Hematopoietic multipotent progenitor cell (in vitro differentiated cells): ENCODE measurements at places on chromosomes 13 and 19. TPM values are rescaled to one million over a fixed set of nuclear protein-coding genes. Genes with fewer than 3 reads are reported as not detected.

The PNMA8B gene
- 0.81 TPM for total RNA-seq

The ZNF296 gene
- total RNA-seq = 1.3 TPM

The FBXO46 gene
- 19.1 TPM for total RNA-seq

The MEIOSIN gene
- not detected for total RNA-seq

The PMIS2 gene
- total RNA-seq = not detected

The LYL1 gene
- 305 TPM for total RNA-seq
